ENCODE measurements at places on chromosomes 4 and X.

- no peak for DNase-seq
These were observed 4.5 kb downstream of the MED28 start for GRCh38 chr4:17618926-17619325.

DNA sequence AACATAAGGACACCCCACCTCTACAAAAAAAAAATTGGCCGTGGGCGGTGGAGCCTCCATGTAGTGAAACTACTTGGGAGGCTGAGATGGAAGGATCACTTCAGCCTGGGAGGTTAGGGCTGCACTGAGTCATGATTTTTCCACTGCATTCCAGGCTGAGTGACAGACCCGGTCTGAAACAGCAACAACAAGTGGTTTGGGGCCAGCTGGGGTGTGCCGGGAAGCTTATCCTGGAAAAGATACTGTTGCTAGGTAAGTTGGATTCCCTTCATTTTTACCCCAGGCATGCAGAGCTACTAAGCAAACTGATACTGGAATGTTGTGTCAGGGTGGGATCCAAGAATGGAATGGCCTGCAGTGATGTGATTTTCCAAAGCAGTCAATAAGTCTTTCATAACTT, 57.0 kb downstream of the XAGE2 start:
- no peak for DNase-seq

DNA sequence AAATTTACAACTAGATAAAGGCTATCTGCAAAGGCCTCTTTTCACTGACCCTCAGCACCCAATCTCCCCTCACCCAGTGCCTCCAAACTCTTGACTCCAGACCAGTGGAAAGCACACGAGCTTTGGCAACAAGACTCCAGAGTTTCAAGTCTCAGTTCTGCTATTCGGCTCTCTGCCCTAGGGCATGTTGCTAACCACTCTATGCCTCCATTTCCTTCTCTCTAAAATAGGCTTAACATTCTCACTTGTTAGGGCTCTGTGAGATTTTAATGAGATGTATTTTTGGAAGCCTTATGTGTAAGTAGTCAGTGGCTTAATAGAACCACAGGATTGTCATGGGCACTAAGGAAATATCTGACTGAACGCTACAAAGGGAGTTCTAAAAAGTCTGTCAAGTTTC, 116.5 kb upstream of the IQCM start:
- no peak for DNase-seq

- no peak for DNase-seq
These were observed 403.6 kb downstream of the KCNIP4 start for GRCh38 chr4:21544955-21545354.

- peak; percentile 3 for DNase-seq
These were observed 42.6 kb downstream of the GABRG1 start for GRCh38 chr4:46081248-46081647.

DNA sequence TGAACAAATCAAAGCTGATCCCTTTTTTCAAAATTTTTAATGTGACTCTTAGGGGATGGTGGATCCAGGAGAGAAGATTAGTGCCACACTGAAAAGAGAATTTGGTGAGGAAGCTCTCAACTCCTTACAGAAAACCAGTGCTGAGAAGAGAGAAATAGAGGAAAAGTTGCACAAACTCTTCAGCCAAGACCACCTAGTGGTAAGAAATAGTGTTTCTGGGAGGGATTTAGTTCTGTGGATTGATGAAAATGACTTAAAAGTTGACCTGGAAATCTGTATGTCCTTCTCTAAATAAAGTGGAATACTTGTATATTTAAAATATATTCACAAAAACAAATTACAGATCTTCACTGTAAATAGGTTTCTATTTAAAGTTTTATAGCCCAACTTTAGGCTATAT, 29.2 kb downstream of the NUDT9 start:
- no peak for DNase-seq
